Stimulated activated CD8-positive, alpha-beta memory T cell treated with anti-CD3 and anti-CD28 coated beads, Interleukin-7, amount 100 ng/mL, for 48 hours (primary cell): ENCODE measurements at places on chromosomes 1 and 21.

DNA sequence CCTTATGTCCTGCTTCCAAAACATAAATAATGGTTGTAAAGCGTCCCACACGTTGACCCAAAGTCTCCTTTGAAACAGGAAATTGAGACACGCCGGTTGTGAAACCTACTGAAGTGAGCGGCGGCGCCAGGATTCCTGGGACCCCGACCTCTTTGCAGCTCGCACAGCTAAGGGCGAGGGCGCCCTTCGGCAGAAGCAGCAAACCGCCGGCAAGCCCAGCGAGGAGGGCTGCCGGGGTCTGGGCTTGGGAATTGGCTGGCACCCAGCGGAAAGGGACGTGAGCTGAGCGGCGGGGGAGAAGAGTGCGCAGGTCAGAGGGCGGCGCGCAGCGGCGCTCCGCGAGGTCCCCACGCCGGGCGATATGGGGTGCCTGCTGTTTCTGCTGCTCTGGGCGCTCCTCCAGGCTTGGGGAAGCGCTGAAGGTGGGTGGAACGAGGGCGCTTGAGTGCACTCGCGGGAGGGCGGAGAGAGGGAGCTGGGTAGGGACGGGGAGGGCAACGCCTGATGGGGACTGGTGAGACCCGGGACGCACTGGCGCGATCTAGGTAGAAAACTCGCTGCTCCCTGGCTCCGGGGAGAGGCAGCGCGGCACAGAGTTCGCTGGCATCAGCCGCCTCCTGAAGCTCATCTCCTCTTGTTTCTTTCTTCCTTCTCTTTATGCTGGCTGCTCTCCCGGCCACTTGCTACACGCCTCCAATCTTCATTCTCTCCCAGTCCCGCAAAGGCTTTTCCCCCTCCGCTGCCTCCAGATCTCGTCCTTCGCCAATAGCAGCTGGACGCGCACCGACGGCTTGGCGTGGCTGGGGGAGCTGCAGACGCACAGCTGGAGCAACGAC is at the start of gene CD1D:
Gene CD1D, plus strand, starts transcription at position 155 of the 836 bp plus-strand sequence. Its CDS starts 207 bp downstream, at position 362.
- DNase-seq = no peak

GRCh38 chr1:232452736-232453440 is 177.0 kb downstream of the SIPA1L2 start:
- DNase-seq = no peak

- peak; percentile 34 for DNase-seq
Observed at GRCh38 chr1:6745073-6745472, 40.2 kb upstream of the CAMTA1 start.

GRCh38 chr1:23999156-23999671 is 19.1 kb upstream of the SRSF10 start:
- no peak for DNase-seq

DNA sequence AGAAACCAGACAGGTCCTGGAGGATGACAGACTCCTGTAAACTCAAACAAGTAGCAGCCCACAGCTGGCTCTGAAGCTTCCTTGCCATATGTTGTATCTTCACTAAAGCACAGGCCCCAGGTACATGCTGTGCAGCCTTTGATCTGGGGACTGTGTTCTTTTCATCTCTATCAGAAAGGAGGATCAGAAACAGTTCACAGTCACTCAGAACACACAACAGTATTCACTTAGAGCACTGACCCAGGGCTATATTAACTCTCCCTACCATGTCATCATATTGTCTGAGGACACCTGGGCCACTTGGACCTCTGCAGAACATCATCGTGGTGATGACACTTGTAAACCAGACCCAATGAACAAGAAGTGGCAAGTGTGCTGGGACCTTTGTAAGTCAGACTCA is 222.0 kb downstream of the SETD4 start:
- DNase-seq = no peak

- DNase-seq = no peak
Observed at GRCh38 chr21:41091616-41092015, 76.3 kb upstream of the BACE2 start.

DNA sequence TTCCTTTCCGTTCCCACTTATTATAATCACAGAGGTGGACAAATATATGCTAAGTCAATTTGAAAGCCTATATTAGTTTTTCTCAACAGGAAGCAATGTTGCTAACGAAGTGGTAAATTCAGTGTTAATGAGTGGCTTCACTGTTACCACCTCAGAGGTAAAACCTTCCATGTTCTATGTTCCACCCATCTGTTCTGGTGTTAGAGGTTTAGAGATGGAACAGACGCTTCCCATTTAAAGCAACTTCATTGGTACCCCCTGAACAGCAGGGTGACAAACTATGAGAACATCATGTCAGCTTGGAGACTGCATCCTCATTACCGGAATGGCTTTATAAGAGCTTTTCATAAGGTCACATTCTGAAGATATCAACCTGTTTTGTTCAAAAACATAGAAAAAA is 77.9 kb downstream of the ZNF644 start:
- no peak for DNase-seq

DNA sequence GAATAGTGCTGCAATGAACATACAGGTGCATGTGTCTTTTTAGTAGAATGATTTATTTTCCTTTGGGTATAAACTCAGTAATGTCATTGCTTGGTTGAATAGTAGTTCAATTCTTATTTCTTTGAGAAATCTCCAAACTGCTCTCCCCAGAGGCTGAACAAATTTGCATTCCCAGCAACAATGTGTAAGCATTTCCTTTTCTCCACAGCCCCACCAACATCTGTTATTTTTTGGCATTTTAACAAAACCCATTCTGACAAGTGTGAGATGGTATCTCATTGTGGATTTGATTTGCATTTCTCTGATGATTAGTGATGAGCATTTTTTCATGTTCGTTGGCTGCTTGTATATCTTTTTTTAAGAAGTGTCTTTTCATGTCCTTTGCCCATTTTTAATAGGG is 21.9 kb upstream of the EEIG2 start:
- no peak for DNase-seq

- no peak for DNase-seq
Observed at GRCh38 chr1:55986003-55986402, 593.4 kb downstream of the PLPP3 start.

DNA sequence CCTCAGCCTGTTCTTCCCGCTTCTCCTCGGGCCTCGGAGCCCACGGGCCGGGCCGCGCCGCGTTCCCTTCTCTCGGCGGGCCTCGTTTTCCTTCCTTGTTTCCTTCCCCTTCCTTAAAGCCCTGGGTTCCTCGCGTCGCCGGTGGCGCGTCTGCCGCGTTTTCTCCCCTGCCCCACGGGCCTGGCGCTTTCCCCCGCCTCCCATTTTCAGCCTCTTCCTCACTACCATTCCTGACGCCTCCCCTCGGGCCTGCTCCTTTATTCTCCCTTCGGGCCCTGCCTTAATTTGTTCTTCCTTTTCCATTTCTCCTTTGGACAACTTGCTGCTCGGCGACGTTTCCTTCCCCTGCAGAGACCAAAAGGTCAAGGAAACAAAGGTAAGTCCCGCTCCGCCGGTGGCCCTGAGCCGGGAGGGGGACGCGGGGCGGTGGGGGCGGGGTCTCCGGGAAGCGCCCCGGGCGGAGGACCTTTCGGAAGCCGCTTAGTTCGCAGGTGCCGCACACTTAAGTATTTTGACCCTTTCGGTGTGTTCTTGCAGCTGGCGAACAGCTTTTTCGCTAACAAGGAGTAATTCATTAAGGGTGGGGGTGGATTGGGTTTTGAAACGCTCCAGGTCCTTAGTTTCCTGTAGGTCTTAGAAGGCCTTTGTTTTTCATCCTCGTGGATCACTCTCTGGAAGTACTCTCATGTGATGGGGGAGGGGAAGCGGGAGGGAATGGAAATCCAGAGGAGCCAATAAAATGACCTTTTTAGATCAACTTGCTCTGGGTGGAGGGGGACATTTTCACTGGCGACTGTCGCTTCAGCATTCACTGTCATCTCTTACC is 780 bp downstream of the YTHDF2 start:
- peak; percentile 33 for DNase-seq

GRCh38 chr1:156247460-156248322 is at the start of gene PAQR6:
Gene PAQR6, minus strand, starts transcription at chr1:156248056. Its CDS starts 1,325 bp downstream, at chr1:156246731.
- no peak for DNase-seq

DNA sequence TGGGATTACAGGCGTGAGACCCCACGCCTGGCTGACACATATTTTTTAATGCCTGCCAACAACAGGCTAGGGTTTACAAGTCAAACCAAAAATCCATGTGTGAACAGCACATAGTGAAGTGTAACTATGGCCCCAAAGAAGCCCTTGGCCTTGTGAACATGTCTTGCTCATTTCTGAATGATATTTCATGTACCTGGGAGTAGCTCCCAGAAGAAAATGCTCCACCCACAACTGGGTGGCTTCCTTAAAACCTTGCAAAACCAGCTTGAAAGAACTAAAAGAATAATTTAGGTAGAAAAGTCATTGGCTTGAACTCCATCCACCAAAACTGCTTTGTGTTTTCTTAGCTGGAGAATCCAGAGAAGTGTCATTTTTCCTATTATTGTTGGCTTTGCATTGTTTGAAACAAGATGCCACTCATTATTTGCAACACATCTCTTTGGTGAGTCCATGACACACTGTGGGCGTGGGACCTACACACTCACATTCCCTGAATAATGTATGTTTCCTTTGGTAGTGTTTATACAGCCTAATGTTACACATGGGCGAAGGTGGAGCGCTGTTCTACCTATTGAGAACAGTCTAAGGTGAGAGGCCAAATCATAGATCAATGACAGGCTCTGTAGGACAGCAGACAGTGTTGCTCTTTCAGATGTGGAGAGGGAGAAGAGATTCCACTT is 28.5 kb upstream of the SDE2 start:
- no peak for DNase-seq
